ENCODE measurements at places on chromosomes 13 and 19.

DNA sequence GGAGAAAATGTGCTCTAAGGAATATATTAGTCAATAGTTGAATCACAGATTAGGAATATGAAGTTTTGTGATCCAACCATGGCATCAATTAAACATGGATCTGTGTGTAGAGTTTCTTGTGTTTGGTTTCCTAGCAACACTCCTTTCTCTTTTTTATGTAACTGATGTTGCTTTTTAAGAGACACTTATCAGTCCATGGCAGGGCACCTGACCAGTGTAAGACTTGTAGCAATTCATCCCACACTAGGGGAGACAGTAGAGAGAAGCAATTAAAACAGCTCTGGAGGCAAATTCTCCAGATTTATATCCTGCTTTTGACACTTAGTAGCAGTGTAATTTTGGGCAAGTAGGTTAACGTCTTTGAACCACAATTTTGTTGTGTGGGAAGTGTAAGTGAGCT is 1229.0 kb downstream of the PCDH9 start:
- H3K27me3 ChIP-seq, result no peaks in the 10 kb centered on the region
- H3K4me3 ChIP-seq, result no peak overlapping the region
- no peaks in the 10 kb centered on the region for H3K36me3 ChIP-seq
- no peak for DNase-seq
- H3K4me1 ChIP-seq, result no peaks in the 10 kb centered on the region

- no peak for DNase-seq
- H3K36me3 ChIP-seq, result no peaks in the 10 kb centered on the region
- H3K4me1 ChIP-seq, result no peaks in the 10 kb centered on the region
- no peaks in the 10 kb centered on the region for H3K27me3 ChIP-seq
- no peak overlapping the region for H3K27ac ChIP-seq
Measured at GRCh38 chr13:83229574-83230305, 652.5 kb downstream of the SLITRK1 start.

GRCh38 chr19:28836421-28836820 is 376.5 kb downstream of the UQCRFS1 start:
- DNase-seq, result no peak
- no peaks in the 10 kb centered on the region for H3K4me1 ChIP-seq
- H3K27me3 ChIP-seq, result no peaks in the 10 kb centered on the region
- H3K27ac ChIP-seq, result no peak overlapping the region
- H3K36me3 ChIP-seq, result no peaks in the 10 kb centered on the region

DNA sequence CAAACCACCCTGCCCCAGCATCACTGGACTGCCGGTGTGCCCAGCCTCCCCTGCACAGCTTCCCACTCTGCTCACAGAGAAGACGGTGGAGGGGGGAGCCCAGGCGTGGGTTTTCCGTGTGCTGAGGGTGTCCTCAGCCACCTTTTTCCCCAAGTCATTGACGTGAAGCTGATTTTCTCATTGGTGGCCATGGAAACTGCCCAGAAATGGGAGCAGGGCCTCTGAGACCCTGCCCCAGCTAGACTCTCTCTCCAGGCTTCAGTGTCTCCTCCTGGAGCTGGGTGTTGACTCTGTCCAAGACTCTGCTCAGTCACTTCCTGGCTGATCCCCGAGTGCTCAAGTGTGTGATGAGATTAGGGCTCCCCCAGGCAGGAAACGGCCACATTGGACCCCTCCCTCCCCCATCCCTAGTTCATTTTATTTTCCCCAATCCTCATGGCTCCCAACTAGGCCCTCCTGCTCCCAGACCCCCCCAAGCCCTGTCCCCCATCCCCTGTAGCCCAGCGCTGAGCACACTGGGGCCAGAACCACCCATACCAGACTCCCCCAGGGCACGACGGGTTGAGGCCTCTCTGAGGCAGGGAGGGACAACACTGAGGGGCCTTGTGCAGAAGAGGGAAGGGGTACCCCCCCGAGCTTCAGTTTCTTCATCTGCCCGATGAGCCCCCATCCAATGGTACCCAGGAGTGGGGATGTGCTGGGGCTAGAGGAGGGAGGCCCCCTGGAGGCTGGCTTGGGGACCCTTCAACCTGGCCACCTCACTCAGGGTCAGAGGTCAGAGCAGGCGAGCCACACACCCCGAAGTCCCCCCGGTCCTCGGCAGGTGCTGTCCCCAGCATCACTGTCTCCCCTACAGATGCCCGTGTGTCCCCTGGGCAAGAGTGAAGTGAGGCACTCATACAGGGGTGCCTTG is 1.2 kb upstream of the F2RL3 start:
- H3K4me3 ChIP-seq, result no peak overlapping the region
- H3K27ac ChIP-seq, result no peak overlapping the region
- H3K27me3 ChIP-seq, result no peaks in the 10 kb centered on the region
- DNase-seq, result no peak

DNA sequence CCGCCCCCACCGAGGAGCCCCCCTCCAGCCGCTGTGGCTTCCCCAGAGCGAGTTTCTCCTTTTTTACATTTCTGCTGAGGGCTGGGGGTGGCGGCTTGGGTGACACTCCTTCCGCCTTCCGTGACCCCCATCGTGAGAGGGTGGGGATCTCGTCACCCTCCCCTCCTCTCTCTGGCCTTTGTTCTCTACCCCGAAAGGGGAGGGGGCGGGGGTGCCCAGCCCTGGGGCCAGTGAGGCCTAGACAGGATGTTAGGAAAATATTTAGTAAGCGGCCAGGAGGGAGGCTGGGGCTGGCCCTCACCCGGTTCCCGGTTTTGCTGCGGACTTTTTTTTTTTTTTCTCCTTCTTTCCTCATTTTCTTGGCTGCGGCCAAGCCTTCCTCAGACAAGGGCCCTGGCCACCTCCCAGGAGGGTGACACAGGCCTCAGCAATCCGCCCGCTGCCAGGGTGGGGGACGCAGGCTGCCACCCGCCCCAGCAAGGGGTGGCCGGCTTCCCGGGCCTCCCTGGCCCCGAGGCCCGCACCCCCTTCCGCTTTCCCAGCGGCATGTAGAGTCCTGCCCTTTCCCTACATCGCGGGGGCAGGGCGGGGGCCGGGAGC is 3.9 kb downstream of the MIDN start:
- peaks cover 48% of the 10 kb centered on the region for H3K36me3 ChIP-seq
- H3K4me3 ChIP-seq, result peak overlapping the region; percentile 79
- peak; percentile 79 for DNase-seq
- H3K27ac ChIP-seq, result peak overlapping the region; percentile 99
- H3K27me3 ChIP-seq, result no peaks in the 10 kb centered on the region
